ENCODE measurements at places on chromosomes 5 and 9.

DNA sequence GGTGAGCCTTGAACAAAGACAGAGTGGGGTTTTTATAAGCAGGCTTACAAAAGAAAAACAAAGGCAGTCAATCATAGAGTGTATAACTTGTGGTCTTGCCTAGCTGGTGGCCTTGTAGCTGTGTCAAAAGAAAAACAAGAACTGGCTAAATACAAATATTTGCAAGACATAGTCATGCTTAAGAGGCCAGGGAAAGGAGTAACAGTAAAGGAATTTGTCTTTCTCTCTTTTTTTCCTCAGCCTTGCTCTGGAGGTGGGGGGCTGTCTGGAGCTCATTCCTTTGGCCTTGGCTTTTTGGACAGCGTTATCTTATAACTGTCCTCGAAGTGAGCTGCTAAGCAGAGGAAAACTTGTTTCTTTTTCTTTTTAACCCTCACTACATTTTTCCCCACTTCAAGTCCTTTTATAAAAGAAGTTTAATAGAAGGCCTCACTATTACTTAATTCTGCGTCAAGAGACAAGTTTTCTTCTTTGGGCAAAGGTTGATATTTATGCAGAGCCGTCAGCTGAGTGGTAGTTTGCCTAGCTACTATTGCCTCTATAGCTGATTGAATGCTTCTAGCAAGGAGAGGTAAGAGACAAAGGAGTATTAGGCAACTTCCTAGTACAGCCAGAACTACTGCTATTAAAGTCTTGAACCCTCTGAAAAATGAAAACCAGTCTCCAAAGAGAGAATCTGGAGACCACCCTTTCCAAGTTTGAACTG lies 14.3 kb downstream of the CEL start:
- no peak for DNase-seq

GRCh38 chr5:44797841-44798240 lies 10.9 kb upstream of the MRPS30 start:
- DNase-seq = no peak

DNA sequence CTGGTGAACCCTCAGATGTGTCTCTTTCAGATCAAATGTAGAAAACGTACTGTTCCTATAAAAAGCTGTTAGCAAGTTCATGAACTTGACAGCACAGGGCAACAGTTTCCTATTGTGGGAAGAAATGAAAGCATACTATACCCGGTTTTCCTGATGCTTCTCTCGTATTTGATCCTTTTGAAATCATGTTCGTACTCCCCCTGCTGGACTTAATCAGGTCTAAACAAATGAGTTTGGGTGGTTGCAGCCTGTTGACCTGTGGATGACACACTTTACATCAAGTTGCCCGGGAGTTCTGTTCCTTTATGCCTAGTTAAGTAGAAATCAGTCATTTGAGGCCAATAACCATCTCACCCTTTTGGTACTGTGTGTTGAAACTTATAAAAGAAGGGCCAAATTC lies 1992.3 kb downstream of the MAT2B start:
- no peak for DNase-seq

- no peak for DNase-seq
Measured at GRCh38 chr5:33180900-33181299, 259.9 kb upstream of the TARS1 start.

DNA sequence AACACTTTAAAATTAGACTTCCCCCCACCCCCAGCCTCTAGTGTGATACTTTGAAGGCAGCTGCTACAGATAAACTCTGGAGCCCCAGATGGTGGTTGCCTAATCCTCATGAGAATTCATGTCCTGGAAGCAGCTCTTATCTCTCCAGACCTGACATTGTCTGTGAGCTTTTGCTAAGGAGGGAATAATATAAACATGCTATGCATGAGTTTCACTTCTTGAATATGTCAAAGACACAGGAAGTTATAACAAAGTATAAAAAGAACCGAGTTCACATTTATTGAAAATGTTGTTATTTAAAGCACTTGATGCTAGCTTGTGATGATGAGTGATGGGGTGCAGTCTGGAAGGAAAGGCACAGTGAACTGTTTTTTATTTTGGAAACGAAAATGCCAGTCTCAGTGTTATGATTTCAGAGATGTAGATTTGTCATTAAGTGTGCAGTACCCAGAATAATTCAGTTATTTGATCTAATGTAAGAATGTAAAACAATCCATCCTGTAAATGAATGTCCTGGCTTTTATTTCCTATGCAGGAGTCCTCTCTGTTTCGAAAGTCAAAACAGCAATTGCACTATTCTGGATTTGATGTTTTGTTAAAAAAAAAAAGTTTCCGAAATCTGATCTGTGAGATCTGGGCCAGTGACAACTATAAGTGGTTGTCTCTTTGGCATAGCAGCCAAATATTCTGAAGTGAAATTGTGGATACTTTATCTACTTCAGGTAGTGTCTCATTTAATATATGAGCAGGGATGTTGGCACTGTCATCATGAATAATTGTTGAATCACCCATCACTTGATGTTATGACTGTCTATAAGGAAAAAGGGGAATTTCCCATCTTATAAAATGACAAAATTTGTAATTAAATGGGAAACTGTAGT lies 77.0 kb downstream of the ZCCHC7 start:
- no peak for DNase-seq

DNA sequence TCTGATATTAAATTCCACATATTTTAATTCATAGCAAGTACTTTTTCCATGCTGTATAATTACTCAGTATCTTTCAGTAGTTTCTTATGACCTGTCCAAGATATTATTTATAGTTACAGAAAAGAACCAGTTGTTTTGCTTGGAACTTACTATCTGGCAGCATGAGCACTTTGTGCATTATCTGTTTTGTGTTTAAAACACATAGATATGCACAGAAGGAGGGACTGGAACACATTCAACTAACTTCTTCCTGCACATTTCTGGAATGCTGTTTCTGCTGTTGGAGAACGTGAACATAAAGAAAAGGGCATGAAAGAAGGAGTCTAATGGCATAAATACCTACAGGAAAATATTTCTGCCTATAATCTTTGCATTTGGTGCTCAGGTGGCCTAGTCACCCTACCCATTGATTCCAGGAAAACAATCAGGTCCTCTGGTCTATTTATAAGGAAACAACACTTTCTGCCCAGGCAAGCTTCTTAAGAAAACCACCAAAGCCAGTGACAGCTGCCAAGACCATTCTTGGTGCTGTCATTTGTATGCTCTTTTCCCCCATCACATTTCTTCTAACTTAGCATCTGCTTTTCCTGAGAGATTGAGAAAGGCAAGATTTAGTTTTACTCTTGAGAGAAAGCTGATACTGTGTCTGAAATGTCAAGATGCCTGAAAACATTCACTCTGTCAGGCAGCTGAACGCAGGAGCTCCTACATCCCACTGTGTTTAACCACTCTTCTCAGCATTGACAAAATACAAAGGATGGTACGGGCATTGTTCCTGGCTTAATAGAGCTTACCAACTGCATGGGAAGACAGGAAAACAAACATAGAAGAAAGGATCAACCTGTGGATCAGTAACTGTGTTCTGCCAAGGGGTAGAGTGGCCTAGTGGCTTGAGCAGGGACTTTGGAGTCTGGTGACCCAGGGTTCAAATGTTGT lies 40.3 kb downstream of the RAB3C start:
- DNase-seq = no peak
